ENCODE measurements at places on chromosomes 2 and 18. TPM values are rescaled to one million over a fixed set of nuclear protein-coding genes. Genes with fewer than 3 reads are reported as not detected.

Gene EFR3B
- 6.1 TPM for total RNA-seq

Gene GCG
- total RNA-seq: not detected

Gene MROH2A
- total RNA-seq: not detected

Gene CAVIN2
- 160 TPM for total RNA-seq

Gene TM4SF20
- total RNA-seq: not detected

Gene RNF144A
- 25.3 TPM for total RNA-seq

Gene SERPINB10
- 0.64 TPM for total RNA-seq

Gene TMEM169
- 0.63 TPM for total RNA-seq

Gene CAPN10
- 42.9 TPM for total RNA-seq

DNA sequence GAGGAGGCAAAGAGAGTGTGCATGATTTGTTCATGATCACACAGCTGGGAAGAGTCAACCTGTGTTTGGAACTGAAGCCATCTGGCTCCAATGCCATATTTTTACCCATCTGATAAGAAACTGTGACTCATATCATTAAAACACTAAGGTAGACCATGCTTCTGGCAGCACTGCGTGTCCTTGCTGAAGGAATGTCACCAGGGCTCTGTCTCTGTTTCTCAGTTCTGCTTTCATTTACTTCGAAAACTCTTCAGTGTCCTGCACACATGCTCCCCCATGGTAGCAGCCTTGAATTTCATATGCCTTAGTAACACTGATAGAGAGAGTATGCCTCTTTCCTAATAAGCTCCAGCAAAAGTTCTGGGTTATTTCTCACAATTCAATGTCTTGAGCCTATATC, 830.4 kb downstream of the DCDC2C start:
- no peak for DNase-seq

DNA sequence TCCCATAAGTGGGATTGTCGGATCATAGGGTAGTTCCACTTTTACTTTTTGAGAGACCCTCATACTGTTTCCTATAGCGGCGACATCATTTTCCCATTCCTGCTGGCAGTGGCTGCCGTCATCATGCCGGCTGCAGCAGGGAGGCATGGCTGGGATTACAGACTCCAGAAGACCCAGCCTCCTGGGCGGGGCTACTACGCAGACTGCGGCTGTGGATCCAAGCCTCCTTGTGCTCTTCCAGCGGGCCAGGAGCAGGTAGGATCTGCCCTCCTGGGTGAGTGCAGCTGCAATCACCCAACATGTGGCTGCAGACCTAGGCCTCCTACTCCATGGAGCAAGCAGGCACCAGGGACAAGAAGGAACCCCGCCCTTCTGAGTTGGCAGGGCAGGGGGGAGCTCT, 359.2 kb downstream of the GALR1 start:
- no peak for DNase-seq

DNA sequence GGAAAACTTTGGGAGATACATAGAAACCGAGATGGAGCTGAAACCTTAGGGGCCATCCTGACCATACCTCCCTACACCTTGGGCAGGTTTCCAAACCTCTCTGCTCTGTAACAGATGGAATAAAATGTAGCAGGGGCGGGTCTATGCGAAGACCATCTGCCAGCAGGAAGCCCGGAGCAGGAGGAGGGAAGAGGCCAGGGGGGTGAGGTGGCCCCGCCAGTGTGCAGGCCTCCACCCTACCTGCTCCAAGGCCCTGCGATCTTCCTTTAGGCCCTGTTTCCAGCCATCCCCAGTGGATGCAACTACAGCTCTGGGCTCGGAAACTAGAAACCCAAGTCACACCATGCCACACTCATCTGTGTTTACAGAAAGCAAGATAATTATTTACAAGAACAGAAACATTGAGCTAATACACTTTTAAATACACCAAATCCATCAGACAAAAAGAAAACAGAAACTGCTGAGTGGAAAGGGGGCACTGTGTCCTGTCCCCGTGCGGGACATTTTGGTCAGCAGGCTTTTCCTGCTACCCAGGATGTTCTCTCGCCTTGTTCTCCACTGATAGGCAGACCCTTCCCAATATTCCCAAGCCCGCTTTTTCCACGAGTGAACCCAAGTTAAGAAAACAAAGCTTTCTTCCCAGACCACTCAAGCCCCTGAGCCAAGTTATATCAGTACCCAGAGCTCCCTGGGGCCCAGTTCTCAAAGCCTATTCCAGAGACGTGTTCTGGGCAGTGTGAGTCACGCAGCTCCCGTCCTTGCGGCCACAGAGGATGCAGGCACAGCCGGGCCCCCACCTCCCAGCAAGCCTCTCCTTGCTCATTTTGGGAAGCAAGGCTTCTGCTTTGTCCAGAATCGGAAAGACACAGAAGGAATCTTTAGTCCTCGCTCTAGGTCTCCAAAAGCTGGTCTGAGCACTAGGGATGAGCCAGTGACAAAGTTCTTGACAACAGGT, 17.3 kb downstream of the CIB4 start:
- DNase-seq: peak; percentile 92

DNA sequence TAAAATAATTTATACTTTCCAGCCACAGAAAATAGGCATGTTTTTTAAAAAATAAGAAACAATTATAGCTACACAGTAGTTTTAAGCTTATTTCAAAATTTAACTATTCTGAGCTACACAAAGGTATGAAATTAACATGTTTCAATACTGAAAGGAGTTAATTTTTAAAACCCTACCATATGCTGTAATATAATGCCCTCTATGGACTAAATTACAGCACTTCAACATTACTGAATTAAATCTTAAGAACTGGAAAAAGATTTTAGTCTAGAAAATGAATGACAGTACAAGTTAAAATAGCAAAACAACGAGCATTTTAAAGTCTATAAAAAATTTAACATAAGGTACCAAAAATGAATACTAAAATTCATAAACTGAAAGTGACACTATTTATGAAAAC, 36.3 kb downstream of the RTN4 start:
- no peak for DNase-seq

- no peak for DNase-seq
These were observed 61.0 kb upstream of the TMEM87B start for GRCh38 chr2:111994042-111994441.

DNA sequence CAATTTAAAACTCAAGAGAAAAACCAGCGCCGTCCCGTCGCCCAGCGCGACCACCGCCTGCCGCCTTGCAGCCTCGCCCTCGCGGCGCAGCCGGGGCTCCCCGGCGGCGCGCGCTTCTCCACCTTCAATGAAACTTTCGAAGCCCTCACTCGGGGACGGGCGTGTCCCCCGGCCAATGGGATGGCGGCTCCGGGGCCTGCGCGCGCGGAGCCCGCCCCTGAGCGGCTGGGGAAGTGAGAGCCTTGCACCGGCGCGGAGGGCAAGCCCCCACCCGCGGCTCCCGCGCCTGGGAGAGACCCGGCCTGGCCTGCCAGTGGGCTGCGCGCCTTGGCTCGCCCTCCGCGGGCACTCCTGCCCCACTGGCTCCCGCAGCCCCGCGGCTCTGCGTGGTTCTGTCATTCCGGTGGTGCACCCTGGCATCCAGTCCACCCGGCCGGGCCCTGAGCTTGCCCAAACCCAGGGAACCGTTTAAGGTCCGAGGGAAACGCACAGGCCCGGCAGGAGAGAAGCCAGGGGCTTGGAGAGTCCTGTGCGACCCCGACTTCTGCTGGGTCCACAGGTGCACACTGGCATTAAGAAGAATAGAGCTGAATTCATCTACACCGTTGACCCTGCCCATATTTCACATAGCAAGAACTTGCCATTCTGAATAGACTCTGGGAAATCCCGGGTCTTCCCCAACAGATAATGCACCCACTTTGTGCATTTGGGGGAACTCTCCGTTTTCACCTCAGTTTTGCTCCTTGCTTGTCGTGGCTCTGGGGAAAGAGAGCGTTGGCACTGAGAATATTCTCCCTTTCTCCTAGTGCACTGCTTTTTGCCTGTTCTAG, at the start of gene PIEZO2:
Gene PIEZO2 (minus strand): TSS at position 129 of the 830 bp plus-strand sequence. CDS start 981 bp downstream, outside the sequence.
- DNase-seq: peak; percentile 90

GRCh38 chr18:3081584-3081991, 68.6 kb upstream of the LPIN2 start:
- DNase-seq: no peak

GRCh38 chr2:135225781-135226180, 173.7 kb downstream of the RAB3GAP1 start:
- no peak for DNase-seq

GRCh38 chr2:238100821-238101771, 956 bp downstream of the ESPNL start:
- no peak for DNase-seq

DNA sequence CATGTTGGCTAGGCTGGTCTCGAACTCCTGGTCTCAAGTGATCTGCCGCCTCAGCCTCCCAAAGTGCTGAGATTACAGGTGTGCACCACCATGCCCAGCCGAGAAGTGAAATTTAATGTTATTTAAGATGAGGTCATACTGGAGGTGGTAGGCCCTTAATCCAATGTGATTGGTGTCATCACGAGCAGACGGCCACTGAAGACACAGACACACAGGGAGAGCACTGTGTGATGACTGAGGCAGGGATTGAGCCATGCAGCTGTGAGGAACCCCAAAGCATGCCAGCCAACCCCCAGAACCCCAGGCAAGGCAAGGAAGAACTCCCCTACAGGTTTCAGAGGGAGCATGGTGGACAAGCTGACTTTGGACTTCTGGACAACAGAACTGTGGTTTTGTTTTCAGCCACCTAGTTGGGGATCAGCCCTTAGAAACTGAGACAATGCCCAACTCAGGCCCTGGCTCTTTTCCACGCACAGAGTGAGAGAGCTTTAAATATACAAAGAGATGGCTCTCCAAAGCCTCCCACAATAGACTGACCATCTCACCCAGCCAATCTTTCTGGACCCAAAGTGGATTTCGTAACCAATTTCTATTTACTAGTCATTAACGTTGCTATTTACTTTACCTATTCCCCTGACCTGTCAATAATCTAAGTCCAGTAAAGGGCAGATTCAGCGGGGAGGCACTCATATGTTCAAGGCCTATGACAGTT, 34.2 kb downstream of the TBC1D8 start:
- DNase-seq: no peak

GRCh38 chr2:177332992-177333388, 59.6 kb upstream of the AGPS start:
- no peak for DNase-seq

GRCh38 chr2:235347691-235348090, 146.2 kb upstream of the AGAP1 start:
- DNase-seq: no peak

DNA sequence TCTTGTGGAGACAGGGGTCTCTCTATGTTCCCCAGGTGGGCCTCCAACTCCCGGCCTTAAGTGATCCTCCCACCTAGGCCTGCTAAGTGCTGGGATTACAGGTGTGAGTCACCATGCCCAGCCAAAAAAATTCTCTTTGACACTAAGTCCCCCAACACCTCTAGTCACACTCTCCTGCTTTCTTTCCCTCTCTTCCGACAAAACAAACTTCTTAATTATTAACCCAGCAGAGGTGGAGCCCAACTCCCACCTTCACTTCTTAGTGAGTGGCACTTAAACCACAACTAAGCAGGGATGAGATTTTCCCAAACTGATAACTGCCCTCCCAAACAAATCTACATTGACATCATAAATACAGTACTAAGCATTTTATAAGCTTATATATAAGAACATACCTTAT, 60.5 kb upstream of the PMAIP1 start:
- no peak for DNase-seq

GRCh38 chr2:75222527-75222926, 23.2 kb upstream of the TACR1 start:
- DNase-seq: no peak

GRCh38 chr2:74439373-74439772, 2.4 kb downstream of the RTKN start:
- no peak for DNase-seq

DNA sequence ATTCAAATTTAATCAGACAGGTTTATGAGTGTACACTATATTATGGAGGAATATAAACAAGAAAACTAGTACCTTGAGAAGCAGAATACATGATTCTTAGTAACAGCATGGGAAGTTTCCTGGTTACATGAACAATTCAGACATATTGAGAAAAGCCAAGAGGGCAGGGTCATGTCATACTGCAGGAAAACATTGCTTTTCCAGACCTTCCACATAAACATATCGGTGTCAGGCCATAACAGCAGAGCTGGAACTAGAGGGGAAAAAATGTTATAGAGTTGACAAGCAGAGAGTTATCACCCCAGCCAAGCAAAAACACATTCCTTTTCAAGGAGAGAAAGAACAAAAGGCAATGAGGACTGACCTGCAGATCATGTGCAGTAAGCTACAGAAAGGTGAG, 74.7 kb upstream of the ZNF236 start:
- no peak for DNase-seq

DNA sequence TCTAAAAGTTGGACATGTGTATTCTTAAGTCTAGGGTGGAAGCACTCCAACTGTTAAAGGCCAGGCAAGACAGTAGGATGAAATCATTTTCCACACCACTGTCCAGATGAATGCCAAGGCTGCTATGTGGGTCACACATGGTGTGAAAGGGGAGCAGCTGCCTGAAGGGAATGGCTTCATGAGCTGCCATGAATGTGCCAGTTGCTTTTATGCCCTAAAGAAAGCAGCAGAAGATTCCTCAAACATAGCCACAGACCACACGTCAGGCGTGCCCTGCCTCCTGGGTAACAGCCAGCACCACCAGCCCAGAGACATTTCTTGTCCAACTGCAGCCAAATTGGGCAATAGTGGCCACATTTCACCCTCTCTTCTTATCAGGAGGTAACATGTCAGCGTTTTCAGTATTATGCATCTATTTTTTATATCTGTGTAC, 130.2 kb downstream of the MTCL1 start:
- DNase-seq: no peak

- no peak for DNase-seq
These were observed 49.9 kb downstream of the RAB31 start for GRCh38 chr18:9757827-9758621.

- no peak for DNase-seq
These were observed 297.0 kb downstream of the BCL2 start for GRCh38 chr18:63022429-63023022.

DNA sequence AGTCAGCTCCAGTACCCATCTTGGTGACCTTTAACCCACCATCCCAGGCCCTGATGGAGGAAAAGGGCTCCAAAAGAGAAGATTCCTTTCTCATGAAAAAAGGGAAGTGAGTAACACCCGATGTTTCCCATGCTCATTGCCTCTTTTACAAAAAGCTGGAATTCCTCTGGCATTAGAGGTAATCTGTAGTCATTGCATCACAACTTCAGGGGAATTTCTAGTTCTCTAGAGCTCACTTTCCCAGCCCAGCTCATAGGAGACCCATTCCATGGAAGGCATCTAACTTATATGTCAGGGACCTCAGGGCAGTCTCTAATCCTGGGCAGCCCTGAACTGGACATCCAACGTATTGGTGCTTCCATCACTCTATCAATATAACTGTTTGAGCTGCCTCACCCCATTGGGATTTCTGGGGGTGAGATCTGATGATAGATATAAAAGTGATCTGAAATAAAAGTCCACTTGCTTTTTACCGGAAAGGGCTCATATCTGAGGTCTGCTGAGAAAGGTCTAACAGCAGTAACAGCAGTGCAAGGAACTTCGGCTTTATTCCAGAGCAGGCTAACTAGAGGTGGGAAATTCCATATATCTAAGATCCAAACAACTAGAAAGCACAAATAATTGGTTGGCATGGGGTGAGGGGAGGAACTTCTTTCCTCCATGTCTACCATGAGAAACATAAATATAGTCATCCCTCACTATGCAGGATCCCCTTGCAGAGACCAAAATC, 106.1 kb downstream of the ETAA1 start:
- DNase-seq: no peak

- no peak for DNase-seq
These were observed 4.3 kb downstream of the VAPA start for GRCh38 chr18:9918016-9918680.
